ENCODE measurements at places on chromosomes 2 and 18.
A peak's percentile ranks its signal among the peaks of the same experiment; 100 is the strongest.

DNA sequence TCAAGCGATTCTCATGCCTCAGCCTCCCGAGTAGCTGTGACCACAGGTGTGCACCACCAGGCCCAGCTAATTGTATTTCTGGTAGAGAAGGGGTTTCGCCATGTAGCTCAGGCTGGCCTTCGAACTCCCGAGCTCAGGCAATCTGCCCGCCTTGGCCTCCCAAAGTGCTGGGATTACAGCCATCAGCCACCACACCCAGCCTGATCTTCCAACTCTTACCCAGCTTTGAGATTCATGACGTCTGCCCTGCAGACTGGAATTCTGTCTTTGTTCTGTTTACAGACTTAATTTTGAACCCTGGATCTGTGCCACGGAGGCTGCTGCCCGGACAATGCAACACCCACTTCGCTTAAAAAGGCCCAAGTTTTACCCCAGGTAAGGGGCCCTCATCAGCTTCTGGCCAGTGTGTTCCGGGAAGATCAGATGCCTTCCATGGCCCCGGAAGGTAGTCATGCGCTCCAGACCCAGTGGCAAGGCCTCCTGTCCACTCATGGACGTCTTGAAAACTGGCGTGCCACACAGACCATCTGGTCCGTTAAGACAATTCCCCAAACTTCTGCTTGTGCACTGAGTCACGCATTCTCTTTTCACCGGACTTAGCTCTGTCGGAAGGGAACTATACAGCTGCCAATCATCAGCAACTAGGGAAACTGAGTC lies 5.5 kb downstream of the PXDN start:
- no peak for DNase-seq

DNA sequence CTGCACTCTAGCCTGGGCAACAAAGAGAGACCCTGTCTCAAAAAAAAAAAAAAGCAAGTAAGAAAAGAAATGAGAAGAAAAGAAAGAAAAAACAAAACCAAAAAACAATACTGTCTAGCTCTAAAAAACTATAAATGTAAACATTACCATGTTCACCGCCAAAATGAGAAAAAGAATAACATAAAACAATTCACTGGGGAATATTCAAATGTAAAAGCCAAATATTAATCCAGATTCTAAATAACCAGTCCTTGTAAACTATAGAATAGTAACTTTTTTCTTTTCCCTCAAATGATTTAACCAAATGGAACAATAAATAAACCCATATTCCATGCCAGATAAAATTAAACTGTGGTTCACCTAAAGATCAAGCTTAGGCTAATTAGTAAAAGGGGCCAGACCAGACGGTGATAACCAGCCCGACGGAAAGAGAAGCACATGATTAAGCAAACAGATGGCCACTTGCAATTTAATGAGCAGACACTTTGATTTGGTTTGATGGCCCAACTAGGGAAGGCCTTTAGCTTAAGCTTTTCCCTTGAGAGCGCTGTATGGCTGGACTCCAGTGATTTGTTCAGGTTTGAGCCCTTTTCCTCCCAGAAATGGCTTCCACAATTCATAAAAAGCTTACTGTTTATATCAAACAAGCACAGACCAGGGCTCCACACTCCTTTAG lies 39.4 kb upstream of the ZNF397 start:
- no peak for DNase-seq

DNA sequence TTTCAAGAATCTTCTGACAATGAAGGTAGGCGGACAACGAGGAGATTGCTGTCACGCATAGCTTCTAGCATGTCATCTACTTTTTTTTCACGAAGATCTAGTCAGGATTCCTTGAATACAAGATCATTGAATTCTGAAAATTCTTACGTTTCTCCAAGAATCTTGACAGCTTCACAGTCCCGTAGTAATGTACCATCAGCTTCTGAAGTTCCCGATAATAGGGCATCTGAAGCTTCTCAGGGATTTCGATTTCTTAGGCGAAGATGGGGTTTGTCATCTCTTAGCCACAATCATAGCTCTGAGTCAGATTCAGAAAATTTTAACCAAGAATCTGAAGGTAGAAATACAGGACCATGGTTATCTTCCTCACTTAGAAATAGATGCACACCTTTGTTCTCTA lies 35.8 kb downstream of the MARCHF7 start:
- no peak for DNase-seq

DNA sequence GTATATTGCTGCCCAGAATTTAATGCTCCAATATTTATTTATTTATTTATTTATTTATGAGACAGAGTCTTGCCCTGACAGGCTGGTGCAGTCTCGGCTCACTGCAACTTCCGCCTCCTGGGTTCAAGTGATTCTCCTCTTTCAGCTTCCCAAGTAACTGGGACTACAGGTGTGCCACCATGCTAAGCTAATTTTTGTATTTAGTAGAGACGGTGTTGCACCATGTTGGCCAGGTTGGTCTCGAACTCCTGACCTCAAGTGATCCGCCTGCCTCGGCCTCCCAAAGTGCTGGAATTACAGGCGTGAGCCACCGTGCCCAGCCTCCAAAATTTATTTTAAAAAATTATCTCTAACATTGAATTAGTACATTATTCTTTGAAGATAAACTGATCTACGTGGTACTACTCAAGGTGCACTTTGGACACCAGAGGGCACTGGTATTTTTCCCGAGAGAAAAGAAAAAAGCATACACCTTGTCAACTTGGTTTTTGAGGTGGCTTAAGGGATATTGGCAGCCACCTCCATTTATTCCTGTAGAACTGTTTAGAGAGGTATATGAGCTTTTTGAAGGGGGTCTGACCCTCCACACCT lies 1.4 kb upstream of the IDH1 start:
- no peak for DNase-seq

GRCh38 chr18:3219241-3219630 lies 532 bp downstream of the MYOM1 start:
- no peak for DNase-seq

DNA sequence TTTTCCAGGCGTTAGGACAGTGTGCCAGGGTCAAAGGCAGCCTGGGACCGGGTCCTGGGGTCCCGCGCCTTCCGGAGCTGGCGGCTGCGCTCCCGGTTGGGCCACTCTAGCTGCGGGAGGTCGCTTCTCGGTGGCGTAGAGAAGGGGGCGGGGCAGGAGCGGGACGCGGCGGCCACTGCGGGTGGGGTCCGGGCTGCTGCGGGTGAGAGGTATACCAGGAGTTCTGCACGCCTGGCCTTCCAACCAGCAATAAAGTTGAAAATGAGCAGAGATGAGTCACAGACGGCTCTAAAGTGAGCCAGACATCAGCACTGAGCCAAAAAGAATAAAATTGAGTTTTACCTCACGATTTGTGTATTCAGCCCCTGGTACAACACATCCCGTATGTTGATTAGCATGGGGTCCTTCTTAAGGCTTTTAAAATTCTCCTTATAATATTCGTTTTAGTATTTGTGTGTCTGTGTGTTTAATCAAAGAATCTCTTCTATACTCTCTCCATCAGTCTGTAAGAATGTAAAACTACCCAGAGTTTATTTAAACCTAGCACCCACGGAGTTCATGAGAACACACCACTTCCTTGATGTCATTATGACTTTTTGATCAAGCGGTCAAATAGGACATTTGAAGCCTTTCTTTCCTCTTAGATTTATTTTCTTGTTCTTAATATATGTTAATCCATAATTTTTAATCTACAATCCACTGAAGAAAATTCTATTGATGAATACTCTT lies at the start of gene C1GALT1C1L:
C1GALT1C1L (minus strand) TSS at position 108 of the 729 bp plus-strand sequence; CDS start at position 1, 107 bp downstream.
- peak; percentile 13 for DNase-seq

- no peak for DNase-seq
These were observed 94.6 kb downstream of the PTH2R start for GRCh38 chr2:208501206-208501605.

GRCh38 chr2:69288429-69288828 lies 98.6 kb downstream of the GFPT1 start:
- DNase-seq, result no peak
